Tibial nerve (tissue), 4 donors: ENCODE measurements at places on chromosomes 3 and 15.

- DNase-seq: no peak
Observed at GRCh38 chr3:26590919-26591484, 31.6 kb upstream of the LRRC3B start.

DNA sequence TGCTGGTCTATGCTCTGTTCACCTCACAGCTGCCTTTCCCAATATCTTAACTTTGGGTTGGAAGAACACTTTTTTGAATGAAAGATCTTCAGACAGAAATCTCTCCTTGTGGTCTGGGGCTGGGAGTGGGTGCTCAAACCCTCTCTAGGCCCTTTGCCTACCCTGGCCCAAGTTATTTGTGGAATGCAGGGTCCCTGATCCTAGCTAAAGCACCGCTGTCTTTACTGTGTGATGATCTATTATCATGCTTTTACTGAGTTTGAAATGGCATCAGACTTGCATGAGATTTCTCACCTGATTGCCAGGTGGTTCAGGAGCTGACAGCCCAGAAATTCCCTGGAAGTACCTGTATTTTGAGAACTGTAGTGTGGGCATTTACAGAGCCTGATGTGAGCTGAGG, 412.7 kb upstream of the ONECUT1 start:
- DNase-seq: no peak

DNA sequence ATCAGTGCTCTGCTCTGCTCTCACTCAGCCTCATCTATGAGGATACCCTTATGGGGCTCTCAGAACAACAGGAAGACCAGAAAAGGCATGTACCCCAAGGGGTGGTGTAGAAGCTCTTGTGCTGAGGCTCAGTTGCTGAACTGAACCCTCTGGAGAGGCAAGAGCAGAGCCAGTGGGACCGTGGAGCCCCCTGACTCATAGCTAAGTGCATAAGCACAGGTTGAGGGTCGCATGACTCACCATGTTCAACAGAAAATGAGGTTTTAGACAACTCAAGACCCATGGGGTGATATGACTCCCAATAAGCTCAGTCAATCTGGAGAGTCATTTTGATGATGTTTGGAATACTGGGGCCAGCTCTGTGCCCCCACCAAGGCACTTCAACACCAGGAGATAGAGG, 37.3 kb downstream of the CRYGS start:
- DNase-seq: no peak

DNA sequence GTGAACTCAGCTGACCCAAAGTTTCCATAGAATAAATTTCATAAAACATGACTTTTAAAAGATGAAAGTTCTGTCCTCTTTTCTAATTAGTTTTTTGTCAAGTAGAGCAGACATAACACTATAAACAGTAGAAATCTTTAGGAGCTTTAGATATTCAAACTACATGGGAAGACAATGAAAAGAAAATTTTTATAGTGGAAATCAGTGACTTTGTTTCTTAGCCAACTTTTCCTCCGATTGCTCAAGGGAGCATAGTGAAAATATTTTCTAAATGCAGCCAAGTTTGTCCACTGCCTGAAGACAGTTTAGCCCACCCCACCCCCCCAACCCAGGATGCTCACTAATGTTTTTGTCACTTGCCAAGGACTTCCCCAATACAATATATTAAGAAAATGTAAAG, 114.9 kb downstream of the PLD1 start:
- no peak for DNase-seq

GRCh38 chr3:194265505-194265892, 85.6 kb downstream of the CPN2 start:
- DNase-seq: peak; percentile 79

GRCh38 chr15:78640527-78641101, 396 bp downstream of the CHRNB4 start:
- DNase-seq: no peak

DNA sequence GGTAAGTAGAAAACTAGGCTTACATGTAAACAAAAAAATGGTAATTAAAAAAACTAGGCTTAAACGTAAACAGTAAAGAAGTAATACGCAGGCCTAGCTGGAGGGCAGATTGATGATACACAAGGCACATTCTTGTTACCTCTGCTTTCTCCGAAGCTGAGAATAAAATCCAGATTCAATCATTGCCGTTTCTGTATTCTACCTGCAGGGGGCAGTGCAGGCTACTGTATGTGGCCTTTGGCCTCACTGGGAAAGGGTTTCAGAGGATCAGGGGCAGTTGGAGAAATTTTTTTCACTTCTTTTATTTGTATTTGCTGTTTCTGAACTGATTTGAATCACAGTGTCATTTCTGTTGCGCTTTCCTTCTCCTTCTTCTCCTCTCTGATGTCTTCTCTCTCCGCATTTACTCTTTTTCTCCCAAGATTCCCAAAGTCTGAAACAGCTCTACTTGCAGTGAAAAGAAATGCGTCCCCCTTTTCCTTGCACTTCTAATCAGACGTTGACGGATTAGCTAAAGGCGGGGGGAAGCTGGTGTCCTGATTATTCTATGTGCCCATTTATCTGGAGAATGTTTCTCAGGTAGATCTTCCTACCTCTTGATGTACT, 67.1 kb upstream of the MCTP2 start:
- no peak for DNase-seq

- DNase-seq: no peak
Observed at GRCh38 chr3:16067837-16068471, 106.5 kb upstream of the GALNT15 start.

DNA sequence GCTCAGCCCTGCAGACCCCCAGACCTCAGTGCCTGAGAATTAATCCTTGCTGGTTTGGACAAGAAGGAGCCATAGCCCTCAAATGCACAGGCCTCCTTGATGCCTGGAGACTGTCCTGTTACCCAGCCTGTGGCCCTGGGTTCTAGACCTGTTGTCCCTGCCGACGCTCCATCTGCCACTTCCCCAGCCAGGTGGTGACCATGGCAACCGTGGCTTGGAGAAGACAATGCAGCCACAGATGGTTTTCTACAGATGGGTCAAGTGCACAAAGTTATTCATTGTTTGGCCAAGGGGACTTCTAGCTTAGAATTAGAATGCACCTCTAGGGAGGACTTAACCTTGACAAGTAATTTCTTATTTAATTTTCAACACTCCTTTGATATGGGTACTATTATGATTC, 297.1 kb downstream of the UACA start:
- DNase-seq: no peak

DNA sequence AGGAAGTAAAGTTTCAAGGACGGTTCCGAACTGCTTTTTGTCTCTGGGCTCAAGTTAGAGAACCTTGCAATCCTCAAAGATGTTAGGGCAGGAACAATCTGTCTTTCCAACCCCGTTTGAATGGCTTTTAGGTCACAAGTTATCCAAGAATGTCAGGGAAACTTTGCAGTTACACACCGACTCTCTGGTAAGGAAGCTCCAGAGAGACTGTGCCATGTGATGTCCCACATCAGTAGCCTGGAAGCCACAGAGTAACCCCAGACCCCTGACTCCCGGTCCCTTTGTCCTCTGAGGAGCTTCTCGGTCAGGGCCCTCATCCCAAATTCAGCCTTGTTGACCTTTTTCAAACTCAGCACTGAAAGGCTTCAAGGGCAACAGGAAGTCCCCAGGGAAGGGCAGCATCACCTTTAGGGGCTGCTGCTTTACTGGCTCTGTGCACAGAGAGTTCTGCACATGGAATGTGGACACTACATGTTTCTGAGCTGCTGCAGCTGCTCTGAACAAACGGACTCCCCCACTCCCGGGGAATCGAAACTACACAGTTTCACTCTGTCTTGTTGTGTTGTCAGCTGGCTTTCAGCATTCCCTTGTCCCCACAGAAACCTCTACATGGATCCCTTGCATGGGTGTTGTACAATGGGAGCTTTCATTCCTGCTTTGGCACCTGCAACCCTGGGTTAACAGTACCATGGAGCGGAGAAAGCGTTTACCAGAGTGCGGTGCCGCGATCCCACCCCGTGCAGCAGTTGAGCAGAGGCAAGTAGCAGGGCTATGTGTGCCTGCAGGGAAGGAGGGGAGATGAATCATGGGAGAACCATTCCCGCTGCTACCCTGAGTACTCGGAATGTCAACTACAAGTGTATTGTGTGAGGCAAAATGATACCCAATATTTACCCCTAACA, 408.2 kb upstream of the THBS1 start:
- no peak for DNase-seq
